ENCODE measurements at places on chromosomes 5 and 9.
A peak's percentile ranks its signal among the peaks of the same experiment; 100 is the strongest.

DNA sequence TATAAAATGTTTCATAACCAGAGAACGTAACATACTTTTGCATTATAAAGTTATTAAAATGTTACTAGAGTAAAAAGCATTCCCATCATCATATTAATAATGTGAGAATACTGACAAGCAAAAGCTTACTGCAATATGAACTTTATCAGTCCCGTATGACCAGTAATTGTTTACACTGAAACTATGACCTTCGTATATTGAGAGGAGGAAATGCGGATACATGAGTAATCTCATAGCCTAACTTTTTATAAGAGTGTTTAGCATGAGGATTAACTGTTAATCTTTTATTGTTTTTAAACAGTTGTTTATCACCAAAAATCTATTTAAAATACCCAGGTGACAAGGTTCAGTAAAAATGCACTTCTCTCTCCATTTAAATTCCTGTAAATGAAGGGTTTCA is 272.4 kb downstream of the SLF1 start:
- DNase-seq, result no peak

DNA sequence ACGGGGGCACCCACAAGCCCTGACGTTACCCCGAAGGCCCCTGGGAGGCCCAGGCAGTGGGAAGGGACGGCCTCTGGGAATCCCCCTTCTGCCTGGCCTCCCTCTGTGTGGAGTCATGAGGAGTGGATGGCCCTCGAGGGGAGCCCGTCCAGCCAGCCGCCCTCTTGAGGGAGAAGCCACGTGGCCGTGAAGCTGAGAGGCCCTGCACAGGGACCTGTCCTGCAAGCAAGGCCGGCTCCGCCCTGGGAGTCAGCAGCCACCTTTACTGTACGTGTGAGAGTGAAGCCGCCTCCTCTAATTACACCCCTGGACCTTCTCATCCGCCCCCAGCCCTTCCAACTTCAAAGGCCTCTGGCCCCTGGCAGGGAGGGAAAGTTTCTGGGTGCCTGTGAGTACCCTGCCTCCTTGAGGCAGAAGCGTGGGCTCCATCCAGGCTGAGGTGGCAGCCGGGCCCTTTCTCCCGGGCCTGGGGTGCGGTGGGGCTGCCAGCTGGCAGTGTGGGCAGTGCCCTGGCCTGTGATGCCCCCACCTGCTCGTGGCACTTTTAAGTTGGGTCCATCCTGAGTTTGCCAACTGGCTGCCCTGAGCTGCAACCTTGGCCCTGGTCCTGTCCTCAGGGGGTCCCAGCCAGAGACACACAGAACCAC is 55.9 kb upstream of the EGFL7 start:
- DNase-seq, result no peak

GRCh38 chr9:116423149-116423548 is 264.0 kb upstream of the TRIM32 start:
- DNase-seq, result peak; percentile 9

GRCh38 chr9:116639251-116639741 is 47.8 kb upstream of the TRIM32 start:
- no peak for DNase-seq

DNA sequence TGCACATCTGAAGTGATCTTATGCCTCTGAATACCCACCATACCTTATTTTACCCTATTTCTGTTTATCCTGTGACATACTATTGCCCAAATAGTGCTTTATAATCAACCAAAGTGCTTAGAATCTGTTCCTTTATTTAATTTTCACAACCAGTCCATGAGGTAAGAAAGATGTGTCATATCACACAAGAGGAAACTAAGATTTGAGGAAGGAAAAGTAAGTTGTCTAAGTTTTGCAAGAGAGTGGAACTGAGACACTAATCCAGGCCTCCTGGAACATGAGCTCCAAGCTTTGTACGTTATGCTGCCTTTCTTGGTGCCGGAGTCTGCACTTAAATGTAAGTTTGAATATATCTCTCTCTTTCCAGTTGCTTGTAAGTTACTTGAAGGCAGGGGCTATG is 17.2 kb downstream of the KDM3B start:
- no peak for DNase-seq

GRCh38 chr9:105439428-105439827 is 8.4 kb upstream of the FSD1L start:
- DNase-seq, result no peak

DNA sequence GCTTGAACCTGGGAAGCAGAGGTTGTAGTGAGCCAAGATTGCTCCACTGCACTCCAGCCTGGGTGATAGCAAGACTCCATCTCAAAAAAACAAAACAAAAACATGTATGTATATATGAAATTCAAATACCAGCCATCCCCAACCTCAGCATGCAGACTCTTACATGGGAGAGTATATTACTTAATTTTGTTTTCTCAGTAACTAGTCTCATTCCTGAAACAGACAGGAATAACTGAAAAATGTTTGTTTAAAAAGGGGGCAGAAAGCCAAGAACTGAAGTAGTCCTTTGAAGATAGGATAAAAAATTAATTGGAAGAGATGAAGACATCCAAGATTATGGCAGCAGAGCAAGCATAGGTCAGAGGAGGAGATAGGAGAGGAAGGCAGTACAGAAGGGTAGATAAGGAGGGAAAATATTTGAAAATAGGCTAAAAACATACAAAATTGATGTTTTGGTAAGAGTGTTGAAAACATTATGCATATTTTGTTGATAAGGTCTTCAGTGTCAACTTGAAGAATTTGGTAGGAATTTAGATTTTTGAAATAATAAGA is 309.9 kb downstream of the MAT2B start:
- DNase-seq, result no peak

- no peak for DNase-seq
Measured at GRCh38 chr9:89916001-89916597, 311.3 kb downstream of the GADD45G start.

- DNase-seq, result no peak
Measured at GRCh38 chr5:103546858-103547257, 15.7 kb downstream of the NUDT12 start.

DNA sequence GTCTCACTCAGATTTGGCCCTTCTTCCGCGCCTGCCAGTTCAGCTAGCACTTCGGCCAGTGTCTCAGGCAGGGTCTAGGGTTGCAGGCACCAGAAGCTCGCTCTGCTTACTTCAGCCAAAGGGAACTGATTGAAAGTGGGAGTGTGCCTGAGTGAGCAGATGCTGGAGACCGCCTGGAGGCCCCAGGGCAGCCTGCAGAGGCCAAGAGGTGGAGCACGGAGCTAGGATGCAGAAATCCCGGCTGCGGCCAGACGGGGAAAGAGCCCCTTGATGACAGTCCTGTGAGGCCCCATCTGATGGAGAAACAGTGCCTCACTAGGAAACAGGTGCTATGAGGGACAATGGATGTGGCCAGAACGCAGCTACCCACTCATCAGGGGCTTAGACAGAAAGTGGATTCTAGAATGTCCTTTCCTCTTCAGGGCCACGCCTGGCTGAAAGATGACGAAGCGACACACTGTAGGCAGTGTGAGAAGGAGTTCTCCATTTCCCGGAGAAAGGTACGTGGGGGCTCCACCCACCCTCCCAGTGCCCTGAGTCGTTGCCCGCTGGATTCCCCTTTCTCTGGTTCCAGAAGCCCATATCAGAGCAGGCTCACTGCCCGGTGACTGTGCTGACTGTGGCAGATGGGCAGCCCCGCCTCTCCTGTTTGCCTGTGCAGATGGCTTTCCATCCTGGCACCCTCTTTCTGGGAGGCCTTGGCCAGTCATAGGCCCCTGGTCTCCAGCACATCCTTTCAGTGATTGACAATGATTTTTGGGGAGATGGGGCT is 16.1 kb downstream of the HNRNPH1 start:
- no peak for DNase-seq

- DNase-seq, result no peak
Measured at GRCh38 chr9:5278486-5278885, 26.0 kb downstream of the RLN2 start.

DNA sequence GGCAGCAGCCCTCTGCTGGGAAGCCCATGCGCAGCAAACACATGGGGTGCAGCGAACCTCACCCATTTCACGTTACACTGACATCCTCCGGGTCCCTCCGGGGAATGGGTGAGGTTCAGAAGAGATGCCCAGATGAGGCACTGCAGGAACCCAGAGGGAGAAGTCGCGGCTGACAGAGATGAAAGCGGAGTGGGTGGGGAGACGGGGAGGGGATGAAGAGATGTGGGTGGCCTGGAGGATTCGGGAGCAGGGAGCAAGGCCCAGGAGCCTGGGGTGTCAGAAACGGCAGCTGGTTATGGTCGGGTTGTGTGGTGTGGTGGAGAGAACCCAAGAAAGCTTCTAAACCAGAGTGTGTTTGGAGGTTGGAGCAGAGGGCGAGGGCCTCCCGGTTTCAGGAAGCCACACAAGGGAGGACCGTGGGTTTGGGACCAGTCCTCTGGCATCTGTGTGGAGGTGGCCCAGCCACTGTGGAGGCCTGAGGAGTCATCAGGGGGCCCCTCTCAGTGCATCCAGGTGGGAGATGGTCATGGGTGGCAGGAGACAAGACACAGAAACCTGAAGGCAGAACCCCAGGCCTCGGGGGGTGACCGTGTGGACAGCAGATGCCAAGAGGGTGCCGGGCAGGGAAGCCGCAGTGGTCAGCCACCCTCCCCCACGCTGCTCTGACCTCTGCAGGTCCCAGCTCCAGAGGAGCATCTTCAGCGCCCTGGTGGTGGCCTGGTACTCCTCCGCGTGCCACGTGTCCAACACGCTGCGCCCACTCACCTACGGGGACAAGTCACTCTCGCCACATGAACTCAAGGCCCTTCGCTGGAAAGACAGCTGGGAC is 8.6 kb downstream of the UCK1 start:
- no peak for DNase-seq

- DNase-seq, result no peak
Measured at GRCh38 chr5:6822556-6823343, 109.5 kb downstream of the TENT4A start.

DNA sequence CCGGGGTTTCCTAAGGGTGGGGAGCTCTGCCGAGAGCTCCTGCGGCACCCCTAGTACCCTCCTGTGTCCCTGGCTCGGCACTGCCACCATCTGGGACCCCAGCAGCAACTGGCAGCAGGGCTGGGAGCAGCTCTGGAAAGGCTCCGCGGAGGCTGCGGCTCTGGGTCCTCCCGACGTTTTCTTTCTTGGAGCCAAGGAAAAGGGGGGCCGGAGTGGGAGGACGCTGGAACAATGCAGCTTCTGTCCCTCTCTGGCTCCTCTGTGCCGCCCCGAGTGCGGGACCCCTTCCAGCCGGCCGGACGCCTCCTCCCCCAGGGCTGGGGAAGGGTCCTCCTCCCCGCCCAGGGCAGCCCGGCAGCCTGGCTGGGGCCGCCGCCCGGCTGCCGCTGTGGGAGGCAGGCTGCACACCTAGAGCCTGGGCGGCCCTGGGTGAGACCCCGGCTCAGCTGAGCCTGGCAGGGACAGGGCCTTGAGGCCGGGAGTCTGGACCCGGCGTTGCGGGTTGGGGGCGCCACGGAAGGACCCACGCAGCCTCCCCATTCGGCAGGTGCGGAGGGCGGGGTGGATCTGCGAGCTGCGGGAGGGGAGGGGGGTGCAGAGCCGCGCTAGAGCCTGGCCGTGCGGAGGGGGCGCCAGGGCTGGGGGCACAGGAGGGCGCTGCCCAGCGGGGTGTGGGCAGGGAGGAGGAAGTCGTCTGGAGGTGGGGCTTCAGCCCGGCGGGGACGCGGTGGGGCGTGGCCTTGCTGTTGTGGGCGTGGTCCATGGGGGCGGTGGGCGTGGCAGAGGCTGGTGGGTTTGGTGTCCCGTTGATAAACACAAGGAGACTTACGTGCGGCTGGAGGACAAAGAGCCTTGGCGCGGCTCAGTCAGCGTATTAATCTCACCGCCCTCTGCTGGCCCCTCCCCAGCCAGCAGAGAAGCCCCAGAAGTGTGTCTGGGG is 15.1 kb downstream of the GPSM1 start:
- peak; percentile 77 for DNase-seq

GRCh38 chr9:110753731-110754231 is 85.2 kb downstream of the MUSK start:
- no peak for DNase-seq

- DNase-seq, result no peak
Measured at GRCh38 chr5:157544623-157544989, 31.0 kb downstream of the ADAM19 start.

- DNase-seq, result no peak
Measured at GRCh38 chr9:27337236-27337635, 40.3 kb upstream of the EQTN start.

GRCh38 chr5:130616161-130616560 is 548.9 kb downstream of the HINT1 start:
- DNase-seq, result no peak

DNA sequence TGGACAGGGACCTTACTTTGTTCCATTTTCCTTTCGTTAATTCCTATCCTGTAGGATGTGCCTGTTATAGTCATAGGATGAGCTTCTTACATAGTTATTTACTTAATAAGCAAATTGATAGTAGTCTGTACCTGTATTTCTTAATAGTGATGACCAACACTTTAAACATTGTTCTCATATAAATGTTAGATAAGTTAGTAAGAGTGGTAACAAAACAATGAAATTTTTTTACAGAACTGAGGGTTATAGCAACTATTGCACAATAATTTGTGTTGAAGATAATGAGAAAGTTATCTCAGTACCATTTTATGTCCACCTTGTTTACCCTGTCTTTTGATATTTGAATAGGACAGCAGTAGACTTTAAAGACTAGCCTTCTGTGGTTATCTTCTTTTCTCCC is 162.9 kb upstream of the ELL2 start:
- no peak for DNase-seq

- DNase-seq, result no peak
Measured at GRCh38 chr9:31372799-31373587, 1011.5 kb upstream of the ACO1 start.

GRCh38 chr5:141826674-141827073 is 51.5 kb downstream of the PCDH1 start:
- no peak for DNase-seq

DNA sequence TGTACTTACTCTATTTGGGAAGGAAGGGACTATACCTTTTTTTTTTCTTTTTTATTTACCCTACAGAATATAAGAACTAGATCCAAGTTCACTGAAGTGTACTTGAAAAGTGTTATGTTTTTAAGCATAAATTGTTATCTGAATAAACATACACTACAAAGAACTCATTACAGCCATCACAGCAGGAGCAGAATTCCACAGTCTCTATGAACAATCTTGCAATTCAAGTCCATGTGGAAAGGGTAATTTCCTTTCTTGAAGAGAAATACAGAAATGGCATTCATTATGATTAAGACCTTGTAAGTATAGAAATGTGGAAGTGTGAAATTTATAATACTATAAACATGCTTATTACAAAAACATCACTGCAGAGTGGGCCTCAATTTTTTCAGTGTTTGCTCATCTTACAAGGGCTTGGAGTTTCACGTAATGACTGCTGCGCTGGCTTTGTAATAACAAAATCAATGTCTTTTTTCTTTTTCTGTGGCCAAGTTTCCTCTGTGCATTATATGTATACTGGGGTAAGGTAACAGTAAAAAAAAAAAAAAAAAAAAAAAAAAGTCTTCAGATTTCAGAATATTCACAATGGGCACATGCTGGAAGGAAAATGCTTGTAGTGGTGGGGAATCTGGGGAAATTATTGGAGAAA is 77.0 kb upstream of the GNA14 start:
- no peak for DNase-seq

GRCh38 chr5:156707750-156708149 is 142.3 kb upstream of the PPP1R2B start:
- DNase-seq, result no peak

GRCh38 chr5:80357671-80358070 is 37.9 kb downstream of the SPZ1 start:
- no peak for DNase-seq

- no peak for DNase-seq
Measured at GRCh38 chr5:91770400-91770799, 387.3 kb upstream of the ARRDC3 start.

GRCh38 chr9:19404283-19405075 is 4.3 kb upstream of the ACER2 start:
- no peak for DNase-seq

GRCh38 chr9:98909935-98910334 is 33.8 kb upstream of the COL15A1 start:
- DNase-seq, result no peak
